Tibial artery (tissue), 4 donors: ENCODE measurements at places on chromosomes 1 and 21.

- DNase-seq: no peak
These were observed 683 bp downstream of the PPOX start for GRCh38 chr1:161166669-161167548.

- DNase-seq: no peak
These were observed 261.9 kb downstream of the HLX start for GRCh38 chr1:221141096-221141495.

DNA sequence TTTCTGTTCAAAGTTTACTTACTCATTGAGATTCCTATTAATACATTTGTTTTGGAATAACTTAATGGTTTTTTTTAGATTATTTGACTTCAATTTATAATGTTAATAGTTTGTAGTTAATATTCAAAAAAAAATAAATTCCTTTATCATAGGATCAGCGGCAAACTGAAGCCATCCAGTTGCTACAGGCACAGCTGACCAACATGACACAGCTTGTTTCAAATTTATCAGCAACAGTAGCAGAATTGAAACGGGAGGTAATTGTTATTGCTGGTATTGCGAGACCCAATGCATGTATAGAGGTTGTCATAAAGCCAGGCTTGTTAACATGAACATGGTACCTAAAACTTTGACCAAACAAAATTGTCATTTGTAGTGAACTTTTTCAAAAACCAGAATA is 59.0 kb upstream of the FASLG start:
- DNase-seq: no peak

GRCh38 chr1:230542054-230542453 is 100.2 kb upstream of the COG2 start:
- DNase-seq: no peak

DNA sequence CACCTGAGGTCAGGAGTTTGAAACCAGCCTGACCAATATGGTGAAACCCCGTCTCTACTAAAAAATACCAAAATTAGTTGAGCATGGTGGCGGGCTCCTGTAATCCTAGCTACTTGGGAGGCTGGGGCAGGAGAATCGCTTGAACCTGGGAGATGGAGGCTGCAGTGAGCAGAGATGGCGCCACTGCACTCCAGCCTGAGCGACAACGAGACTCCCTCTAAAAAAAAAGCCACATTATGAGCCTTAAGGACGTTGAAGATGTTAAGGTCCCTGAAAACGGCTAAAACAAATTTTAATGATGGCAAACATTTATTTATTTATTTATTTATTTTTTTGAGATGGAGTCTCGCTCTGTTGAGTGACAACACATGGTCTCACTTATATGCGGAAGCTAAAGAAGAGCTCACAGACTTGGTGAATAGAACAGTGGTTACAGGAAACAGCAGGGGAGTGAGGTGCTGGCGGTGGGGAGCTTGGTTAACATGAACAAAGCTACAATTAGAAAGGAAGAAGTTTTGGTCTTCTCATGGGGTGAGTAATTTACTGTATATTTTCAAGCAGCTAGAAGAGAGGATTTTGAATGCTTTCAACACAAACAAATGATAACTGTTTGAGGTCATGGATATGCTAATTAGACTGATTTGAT is 47.1 kb downstream of the TCP10L start:
- no peak for DNase-seq

DNA sequence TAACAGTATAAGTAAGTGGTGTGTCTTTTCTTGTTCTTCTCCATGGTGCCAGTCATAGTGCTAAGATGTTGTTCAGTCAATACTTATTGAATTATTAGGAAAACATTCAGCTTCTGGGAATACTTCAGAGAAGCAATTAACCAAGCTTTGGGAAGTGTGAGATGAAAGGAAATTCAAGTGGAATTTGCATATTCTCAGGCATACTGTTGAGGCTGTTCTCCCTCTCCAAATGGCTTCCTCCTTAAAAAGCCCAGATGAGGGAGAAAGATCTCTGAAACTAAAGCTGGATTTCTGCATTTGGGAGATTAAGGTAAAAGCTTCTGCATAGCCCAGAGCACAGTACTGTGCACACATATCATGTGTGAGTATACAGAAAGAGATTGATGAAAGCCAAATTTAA is 73.4 kb downstream of the MACF1 start:
- no peak for DNase-seq

GRCh38 chr1:6497215-6497866 is 5.9 kb upstream of the PLEKHG5 start:
- DNase-seq: no peak

DNA sequence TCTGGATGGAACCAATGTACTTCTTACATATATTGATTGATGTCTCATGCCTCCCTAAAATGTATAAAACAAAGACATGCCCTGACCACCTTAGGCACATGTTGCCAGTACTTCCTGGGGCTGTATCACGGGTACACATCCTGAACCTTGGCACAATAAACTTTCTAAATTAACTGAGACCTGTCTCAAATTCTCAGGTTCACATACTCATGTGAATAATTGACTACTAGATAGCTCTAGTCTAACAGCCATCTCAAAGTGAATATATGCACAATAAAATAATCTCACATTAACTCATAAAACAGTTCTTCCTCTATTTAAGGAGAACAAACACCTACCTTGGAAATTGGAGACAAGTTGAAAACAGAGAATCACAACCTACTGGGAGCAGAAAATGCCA is 5.6 kb downstream of the DNAI4 start:
- no peak for DNase-seq

DNA sequence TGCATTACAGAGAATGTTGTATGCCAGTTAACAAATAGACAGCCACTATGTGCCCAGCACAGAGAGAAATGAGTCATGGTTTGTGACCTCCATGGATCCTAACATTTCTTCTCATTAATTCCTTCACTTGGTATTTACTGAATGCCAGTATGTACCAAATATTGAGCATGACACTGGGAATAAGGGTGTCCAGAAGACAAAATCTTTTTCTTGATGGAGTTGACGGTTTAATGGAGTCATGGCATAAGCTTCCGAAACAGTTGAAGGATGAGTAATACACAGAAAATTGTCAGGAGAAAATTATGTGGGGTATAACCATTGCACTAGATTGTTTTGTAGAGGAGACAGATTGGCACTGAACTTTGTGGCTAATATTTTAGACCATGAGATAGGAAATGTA is 36.9 kb downstream of the PTGFR start:
- no peak for DNase-seq

- no peak for DNase-seq
These were observed 41.0 kb downstream of the TBX15 start for GRCh38 chr1:118947003-118947765.

GRCh38 chr1:87953732-87954344 is 625.2 kb downstream of the LMO4 start:
- peak; percentile 80 for DNase-seq

- DNase-seq: no peak
These were observed 3.0 kb upstream of the SMPDL3B start for GRCh38 chr1:27931759-27932158.

- DNase-seq: peak; percentile 72
These were observed 13.9 kb upstream of the CAMK1G start for GRCh38 chr1:209569455-209570207.

- no peak for DNase-seq
These were observed 68.2 kb downstream of the SIM2 start for GRCh38 chr21:36767096-36767495.

DNA sequence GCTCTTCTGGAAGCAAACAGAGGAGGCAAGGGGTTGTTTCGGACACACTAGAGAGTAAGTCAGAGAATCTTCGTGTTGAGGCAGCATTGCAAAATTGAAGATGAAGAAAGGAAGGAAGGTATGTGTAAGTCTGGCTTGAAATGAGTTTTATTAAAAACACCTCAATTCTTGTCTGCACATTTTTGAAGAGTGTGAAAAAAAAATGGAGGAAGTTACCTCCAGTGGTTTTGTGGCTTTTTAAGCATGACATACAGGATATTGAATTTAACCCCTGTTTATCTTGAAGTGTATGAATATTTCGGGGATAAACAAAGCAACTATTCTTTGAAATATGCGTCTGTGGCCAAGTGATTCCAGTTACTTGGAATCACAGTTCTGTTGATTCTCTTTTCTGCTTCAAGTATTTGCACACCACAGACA is 203.2 kb upstream of the SGIP1 start:
- no peak for DNase-seq

DNA sequence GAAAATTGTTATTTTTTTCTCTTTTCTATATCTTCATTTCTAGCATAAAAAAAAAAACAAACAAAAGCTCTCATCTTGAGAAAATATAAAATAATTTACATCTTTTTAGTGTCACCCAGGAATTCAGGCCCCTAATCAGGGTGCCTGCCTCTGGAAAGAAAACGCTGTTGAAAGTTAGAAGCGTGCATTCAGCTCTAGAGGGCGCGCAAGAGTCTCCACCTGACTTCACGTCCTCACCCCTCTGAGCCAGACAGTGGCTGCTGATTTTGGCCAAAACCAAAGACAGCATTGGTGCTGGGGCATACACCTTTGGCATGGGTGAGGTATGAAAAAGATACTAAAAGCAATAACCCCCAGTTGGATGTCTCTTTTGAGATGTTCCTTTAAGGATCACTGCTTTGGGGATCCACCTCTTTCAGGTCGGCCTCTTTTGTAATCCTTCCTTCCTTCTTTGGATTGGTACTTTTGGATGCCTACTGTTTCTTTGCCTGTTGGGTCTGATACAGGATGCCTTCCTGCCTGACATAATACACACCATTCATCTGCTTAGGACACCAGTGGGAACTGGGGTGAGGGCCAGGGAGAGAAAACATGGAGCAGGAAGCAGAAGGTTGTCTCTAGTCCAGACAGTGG is 77.6 kb upstream of the CHRM3 start:
- no peak for DNase-seq

- DNase-seq: no peak
These were observed 34.6 kb upstream of the FHAD1 start for GRCh38 chr1:15212216-15212953.

GRCh38 chr1:20358761-20359263 is 68.1 kb downstream of the VWA5B1 start:
- DNase-seq: no peak

DNA sequence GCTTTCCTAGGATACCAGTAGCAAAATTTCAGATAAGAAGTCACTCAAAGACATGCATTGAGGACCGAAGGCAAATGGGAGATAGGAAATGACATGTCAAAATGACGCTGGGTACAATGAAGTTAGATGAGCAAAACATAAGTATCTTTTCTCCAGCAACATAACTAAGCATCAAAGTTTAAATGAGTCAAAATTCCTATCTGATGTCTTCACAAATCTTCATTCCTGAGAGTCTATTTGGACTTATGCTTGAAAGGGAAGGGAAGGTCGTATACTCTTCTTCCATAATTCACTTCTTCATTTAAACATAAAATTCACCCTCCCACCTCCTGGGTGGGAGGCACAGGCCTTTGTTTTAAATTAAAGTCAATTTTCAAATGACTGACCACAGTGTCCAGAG is 4.1 kb upstream of the TMEM81 start:
- DNase-seq: no peak

- peak; percentile 77 for DNase-seq
These were observed 260.5 kb downstream of the PRDM2 start for GRCh38 chr1:13960375-13960987.

- no peak for DNase-seq
These were observed 84.9 kb upstream of the CD1D start for GRCh38 chr1:158095737-158096335.

GRCh38 chr1:214445831-214446614 is 105.4 kb downstream of the PTPN14 start:
- no peak for DNase-seq

DNA sequence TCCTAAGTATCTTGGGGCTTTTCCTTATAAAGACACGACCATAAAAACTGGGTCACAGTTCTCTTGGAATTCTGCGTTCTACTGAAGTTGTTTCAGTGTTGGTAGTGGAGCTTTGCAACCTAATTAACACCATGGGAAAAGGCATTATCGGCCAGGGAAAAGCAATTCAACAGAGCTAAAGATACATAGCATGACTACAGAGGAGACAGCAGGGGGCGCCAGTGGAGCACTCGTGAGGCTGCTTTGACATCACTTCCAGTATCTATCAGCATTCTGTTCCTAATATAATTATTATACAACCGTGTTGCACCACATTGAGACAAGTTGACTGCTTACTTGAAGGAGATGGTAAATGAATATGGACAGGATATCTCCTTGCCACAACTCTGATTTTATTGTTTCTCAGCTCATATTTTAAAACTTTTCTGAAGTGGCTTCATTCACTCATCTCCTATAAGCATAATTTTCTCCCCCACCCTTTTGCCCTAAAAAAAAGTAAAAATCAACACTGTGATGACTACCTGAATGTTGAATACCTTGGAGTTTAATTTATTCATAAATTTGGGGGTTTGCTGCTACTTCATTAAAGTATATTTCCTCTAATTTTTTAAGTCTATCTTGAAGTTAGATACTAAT is 39.4 kb downstream of the ZP4 start:
- DNase-seq: no peak

- DNase-seq: no peak
These were observed 7.5 kb downstream of the MDM4 start for GRCh38 chr1:204523605-204524215.

DNA sequence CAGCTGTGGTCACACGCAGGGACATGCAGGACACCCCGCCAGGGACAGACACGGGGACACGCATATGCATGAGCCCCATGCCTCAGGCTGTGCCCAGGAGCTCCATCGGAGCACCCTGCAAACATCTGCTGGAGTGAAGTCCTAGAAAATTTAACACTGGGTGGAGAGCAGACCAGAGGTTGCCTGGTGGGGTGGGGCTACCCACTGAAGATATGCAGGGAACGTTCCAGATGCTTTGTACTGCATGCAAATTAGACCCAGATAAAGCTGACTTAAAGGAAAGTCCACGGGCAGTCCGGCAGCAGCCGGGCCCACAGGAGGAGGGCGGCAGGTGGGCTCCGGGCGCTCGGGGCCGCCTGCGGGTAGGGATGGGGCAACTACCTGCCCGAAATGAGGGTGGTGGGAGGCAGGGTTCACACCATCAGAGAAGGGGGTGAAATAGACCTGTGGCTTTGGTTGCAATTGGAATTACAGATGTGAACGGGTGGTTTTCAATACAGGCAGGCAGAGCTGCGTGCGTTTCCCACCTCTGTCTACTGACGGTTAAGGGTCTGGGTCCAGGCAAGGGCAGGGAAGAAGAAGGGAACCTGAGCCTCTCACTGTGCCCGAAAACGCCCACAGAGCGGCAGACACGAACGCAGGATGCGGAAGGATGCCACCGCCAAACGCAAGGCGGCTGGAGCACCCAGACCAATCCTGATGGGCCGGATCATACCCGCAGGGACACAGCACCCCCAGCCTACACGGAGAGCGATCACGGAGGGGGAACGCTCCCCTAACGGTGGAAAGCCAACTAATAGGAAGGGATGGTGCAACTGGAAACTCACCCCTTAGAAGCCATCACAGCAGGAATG is 21.0 kb downstream of the CFAP74 start:
- DNase-seq: no peak

GRCh38 chr1:61699911-61700851 is 24.8 kb downstream of the TM2D1 start:
- no peak for DNase-seq

GRCh38 chr1:40798366-40799281 is 15.0 kb downstream of the KCNQ4 start:
- DNase-seq: no peak

DNA sequence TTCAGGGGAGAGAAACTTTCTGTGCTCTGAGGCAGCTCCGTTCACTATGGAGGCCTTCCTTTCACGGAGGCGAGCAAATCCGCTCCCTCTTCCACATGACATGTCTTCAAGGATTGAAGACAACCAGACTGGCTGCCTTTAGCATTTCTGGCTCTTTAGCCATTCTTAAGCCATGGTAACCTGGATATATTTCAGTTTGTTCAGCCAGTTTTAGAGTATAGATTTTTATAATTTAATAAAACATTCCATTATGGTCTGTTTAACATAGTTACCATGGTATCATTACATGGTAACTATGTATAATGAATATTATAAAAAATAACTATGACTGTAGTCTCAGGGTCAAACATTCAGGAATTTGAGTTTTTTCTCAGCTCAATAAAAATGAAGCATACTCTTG is 54.2 kb upstream of the NFIA start:
- DNase-seq: no peak
